NCI-H1694 treated with DMSO at 0.1 percent for 48 hours (cell line): ENCODE measurements at places on chromosomes 4 and X.

- DNase-seq = no peak
Measured at GRCh38 chr4:158203436-158203835, 6.8 kb upstream of the TMEM144 start.

DNA sequence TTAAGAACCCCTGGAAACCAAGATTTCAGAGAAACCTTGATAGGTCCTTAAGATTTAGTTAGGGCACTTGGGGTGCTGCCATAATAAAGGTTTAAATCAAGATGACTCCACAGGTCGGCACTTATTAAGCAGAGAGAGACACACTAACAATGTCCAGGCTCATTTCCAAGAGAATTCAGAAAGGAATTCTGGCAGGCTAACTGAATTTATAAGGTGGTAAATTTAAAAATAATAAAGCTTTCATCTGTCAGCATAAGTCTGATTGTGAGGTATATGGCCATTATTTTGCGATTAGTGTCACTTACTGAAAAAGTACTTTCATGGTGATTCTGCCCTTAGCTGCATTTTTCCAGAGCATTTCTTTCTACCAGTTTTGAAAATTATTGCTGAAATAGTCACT lies 472.7 kb downstream of the ARAP2 start:
- no peak for DNase-seq

DNA sequence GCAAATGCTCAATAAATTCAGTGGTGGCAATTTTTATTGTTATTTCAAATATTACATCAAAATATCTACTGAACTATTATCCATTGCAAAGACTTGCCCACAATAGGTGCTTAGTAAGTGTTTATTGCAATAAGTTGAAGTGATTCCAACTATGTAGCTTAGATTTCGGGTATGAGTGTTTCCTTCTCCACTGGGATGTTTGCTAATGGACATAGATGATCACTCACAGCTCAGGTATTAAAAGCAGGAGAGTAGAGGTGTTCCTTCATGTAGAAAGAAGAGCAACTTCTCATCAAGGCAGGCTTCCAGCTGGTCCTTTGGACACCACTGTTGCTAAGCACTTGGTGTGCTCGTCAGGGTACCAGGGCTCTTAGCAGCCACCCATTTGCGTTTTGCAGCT lies 66.3 kb upstream of the MTM1 start:
- no peak for DNase-seq

- DNase-seq = no peak
Measured at GRCh38 chrX:149490100-149490499, 15.0 kb downstream of the IDS start.

GRCh38 chr4:48300004-48300403 lies 30.4 kb upstream of the TEC start:
- no peak for DNase-seq

DNA sequence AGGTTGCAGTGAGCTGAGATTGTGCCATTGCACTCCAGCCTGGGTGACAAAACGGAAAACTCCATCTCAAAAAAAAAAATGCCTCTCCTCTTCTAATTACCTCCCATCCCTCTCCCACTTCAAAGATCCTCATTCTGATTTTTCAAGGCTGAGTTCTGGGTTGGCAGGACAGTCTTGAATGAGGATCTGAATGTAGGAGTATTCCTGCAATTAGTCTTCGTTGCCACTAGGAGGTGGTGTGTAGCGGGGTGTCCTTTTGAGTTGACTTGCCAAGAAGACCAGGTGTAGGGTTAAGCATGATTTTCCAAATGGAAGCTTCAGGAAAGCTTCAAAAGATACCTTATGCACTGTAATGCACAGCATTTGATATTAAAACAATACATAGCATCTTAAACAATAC lies 169.9 kb downstream of the ASMT start:
- DNase-seq = no peak

DNA sequence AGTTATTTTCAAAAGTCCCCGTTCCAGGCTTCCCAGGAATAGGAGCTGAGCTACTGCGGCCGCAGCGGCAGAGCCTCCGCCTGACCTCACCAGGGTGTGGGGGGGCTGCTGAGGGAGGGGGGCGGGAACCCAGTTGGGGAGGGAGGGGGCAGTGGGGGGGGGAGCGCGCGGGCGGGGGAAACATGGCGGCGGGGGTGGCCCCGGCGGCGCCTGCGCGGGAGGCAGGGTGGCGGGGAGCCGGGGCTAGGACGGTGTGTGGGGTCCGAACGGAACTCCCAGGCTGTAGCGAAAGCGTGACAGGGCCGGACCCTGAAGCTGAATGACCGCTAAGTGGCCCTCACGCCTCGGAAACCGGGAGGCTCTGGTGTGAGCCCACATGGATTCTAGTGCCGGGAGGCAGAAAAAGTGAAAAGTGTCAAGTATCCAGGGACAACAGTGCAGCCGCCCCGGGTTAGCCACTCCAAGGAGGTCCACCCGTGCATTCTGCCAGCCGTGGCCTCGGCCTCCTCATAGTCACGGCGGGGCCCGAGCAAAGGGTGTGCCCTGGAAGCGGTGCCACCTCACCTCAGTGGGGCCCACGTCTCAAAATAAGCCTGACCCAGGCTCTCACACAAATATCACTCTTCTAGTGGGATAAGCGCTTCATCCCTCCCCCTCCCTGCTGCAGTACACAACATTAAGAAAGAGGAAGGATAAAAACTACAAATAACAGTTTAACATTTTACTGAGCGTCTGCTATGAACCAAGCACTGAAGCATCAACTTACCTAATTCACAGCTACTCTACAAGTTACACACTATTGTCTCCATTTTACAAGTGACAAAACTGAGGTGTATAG lies at the start of gene KLHL13:
TSS of gene KLHL13 (minus strand) at position 98 of the 838 bp plus-strand sequence. CDS start 88,337 bp downstream, outside the sequence.
- DNase-seq = no peak
